ENCODE measurements at places on chromosomes 2 and 18. TPM values are rescaled to one million over a fixed set of nuclear protein-coding genes. Genes with fewer than 3 reads are reported as not detected.

The GRB14 gene
- 11.9 TPM for total RNA-seq

The DLX2 gene
- total RNA-seq: not detected

The ITSN2 gene
- 40.6 TPM for total RNA-seq

The GTF3C2 gene
- 27.3 TPM for total RNA-seq

The CYBRD1 gene
- 14.0 TPM for total RNA-seq

Data from epithelial cell of umbilical artery (primary cell).